ENCODE measurements at places on chromosomes 5 and 9.

GRCh38 chr5:170221327-170221741, 11.5 kb upstream of the C5orf58 start:
- DNase-seq = no peak

DNA sequence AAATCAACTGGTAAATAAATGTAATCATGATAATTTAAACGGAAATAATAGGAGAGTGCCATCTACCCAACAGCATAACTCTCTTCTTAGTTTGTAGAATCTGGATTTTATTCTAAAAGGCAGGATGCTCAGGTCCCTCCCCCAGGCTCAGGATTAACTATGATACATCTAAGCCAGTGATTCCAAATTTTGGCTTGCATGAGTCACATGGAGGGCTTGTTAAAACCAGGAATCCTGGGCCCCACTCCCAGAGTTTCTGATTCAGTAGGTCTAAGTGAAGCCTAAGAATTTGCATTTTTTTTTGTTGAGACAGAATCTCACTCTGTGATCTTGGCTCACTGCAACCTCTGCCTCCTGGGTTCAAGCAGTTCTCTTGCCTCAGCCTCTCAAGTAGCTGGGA, 62.3 kb upstream of the ZFR start:
- peak; percentile 68 for DNase-seq

GRCh38 chr5:52674815-52675545, 112.7 kb upstream of the ITGA1 start:
- DNase-seq = no peak

- DNase-seq = no peak
Observed at GRCh38 chr5:100828071-100828897, 74.8 kb downstream of the ST8SIA4 start.

DNA sequence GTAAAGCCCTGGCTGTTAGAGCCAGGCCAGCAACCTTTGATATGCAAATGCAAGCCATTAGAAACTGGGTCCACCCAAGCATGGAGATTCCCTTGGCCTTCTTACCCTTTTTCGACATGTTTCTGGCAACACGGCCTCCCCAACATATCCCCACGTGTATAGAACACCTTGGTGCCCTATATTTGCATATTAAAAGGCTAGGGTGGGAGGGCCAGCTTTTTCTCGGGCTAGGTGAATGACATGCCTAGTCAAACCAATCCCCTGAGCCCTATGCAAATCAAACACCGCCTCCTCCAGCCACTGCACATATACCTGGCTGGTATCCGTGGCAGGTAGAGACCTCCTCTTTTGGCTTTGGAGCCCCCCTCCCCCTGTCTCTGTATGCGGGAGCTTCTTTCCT, 55.6 kb upstream of the ZFR start:
- DNase-seq = peak; percentile 15

GRCh38 chr5:16574789-16575721, 41.7 kb downstream of the RETREG1 start:
- no peak for DNase-seq

- no peak for DNase-seq
Observed at GRCh38 chr5:159059722-159060121, 40.0 kb downstream of the EBF1 start.

DNA sequence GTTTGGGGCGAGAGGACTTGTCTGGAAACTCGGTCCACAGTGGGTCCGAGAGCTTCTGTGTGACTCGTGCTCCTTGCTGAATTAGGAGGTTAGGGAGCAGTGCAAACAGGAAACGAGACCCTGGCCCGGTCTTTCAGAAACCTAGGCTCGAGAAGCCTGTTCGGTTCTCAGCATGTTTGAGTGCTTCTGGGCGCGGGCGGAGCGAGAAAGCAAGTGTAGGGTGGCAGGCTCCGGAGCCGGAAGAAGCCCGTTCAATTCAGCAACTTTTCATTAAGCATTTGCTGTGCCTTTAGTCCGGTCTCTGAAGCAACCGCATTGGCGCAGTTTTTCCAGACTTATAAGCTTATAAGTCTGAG, 547 bp downstream of the CLTA start:
- DNase-seq = peak; percentile 90

GRCh38 chr5:5050801-5051200, 89.3 kb upstream of the ADAMTS16 start:
- no peak for DNase-seq

DNA sequence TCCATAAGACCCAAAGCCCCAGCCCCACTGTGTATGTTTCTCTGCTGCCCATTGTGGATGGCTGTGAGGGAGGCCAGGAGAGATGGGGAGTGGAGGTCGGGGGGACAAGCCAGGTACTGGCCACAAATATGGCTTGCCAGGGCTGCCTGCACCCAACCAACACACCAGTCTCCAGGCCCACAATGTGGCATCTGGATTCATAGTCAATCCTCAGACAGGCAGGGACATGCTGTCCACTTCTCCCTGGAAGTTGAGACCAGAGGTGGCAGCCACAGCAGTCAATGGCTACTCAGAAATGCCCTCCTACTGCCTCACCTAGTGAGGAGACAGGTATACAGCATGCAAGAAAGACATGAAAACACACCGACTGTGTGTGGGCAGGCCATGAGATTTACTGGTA, 61.2 kb upstream of the SLC25A51 start:
- no peak for DNase-seq

GRCh38 chr9:2107906-2108451, 92.8 kb downstream of the SMARCA2 start:
- no peak for DNase-seq

GRCh38 chr5:124457101-124457500, 289.3 kb downstream of the ZNF608 start:
- no peak for DNase-seq

Data from lower leg skin (tissue), 4 donors.